ENCODE measurements at places on chromosomes 4 and X. TPM values are rescaled to one million over a fixed set of nuclear protein-coding genes. Genes with fewer than 3 reads are reported as not detected.

The CNKSR2 gene
- total RNA-seq, result 9.0 TPM

The MTNR1A gene
- total RNA-seq, result not detected

The SMIM43 gene
- total RNA-seq, result not detected

The LNX1 gene
- not detected for total RNA-seq

DNA sequence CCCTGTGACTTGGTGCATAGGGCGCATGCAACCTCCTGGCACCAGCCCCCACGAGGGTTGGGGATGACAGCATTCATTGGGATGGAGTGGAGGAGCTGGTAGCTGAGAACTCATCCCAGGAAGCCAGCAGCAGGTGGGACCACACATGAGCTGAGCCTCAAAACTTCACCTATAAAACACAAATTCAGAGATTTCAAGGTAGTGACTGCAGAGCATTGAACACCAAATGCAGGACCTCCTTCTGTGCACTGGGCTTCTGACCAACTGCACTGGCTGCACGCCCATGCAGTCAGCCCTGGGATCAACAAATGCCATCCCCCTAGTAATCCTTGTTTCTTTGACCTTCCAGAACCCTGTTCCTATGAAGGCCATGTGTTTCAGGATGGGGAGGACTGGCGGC, 197.8 kb downstream of the FRAS1 start:
- H3K4me3 ChIP-seq, result no peak overlapping the region
- H3K27ac ChIP-seq, result no peak overlapping the region
- no peak for DNase-seq
- no peaks in the 10 kb centered on the region for H3K4me1 ChIP-seq

- H3K27ac ChIP-seq, result no peak overlapping the region
- H3K4me1 ChIP-seq, result no peaks in the 10 kb centered on the region
- no peak overlapping the region for H3K4me3 ChIP-seq
- DNase-seq, result no peak
- H3K27me3 ChIP-seq, result no peaks in the 10 kb centered on the region
Measured at GRCh38 chr4:175351473-175351872, 433.3 kb downstream of the ADAM29 start.
